ENCODE measurements at places on chromosomes 3 and 15.

GRCh38 chr3:160141485-160142185 is 83.6 kb upstream of the C3orf80 start:
- no peak for DNase-seq

DNA sequence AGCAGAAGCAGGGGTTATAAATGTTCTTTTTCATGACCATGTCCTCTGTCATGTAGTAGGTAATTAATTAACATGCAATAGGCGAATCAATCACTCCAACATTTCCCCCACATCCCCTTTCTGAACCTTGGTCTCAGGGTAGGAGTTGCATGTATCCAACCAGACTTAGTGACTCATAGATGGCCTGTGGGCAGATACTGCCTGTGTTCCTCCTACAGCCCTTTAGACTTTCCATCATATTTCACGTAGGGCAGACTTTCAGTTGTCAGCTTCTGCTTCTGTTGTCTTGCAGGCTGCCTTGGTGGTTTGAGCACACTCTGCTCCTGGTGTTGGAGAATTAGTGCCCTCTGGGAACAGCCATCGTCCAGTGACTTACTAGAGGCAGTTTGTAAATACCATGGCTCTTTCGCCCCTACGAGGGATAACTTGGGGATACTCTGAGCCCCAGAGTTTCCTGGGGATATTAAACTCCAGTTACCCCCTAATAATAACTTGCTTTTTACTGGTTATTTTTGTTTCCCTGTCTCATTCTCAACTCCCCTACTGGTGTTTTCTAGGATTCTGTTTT is 244.4 kb downstream of the EDEM1 start:
- no peak for DNase-seq

GRCh38 chr3:106125321-106125720 is 256.5 kb upstream of the CBLB start:
- no peak for DNase-seq

GRCh38 chr15:81897057-81897677 is 148.7 kb downstream of the MEX3B start:
- DNase-seq: no peak

DNA sequence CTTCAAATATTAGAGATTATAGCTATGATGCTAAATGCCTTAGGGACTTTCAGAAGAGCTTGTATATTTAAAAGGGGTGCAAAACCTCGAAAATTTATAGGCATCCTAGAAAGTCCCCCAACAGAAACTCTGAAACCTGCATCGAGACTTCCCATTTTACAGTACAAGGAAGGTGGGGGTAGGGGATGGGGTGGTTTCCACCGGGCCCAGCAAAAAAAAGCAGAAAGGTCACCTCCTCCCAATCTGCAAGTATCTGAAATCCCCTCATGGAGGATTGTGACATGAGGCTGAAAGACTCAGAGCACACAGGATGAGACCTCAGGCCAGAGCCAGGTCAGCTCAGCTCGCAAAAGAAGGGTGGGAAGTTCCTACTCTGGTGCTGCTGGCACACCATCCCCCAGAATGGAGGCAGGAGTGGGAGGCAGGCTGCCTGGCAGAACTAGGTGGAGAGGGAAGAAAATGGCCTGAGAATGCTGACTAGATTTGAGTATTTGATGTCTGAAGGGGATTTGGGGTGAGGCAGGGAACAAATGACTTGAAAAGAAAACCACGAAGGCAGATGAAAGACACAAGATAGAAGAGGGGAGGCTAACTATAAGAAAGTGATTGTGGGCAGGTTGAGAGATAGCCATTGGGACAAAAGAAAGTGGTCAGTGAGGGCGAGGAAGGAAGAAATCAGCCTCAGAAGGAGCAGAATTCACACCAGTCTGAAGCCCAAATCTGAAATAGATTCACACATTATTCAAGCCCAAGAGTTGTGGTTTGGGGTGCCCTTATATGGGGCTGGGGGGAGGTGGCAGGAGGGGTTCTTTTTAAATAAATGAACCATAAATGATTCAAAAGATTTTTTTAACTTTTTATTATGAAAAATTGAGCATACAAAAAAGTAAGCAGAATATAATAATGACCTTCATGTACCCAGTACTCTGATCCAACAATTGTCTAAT is 22.5 kb upstream of the TSC22D2 start:
- DNase-seq: no peak
